ENCODE measurements at places on chromosomes 1 and 21.

DNA sequence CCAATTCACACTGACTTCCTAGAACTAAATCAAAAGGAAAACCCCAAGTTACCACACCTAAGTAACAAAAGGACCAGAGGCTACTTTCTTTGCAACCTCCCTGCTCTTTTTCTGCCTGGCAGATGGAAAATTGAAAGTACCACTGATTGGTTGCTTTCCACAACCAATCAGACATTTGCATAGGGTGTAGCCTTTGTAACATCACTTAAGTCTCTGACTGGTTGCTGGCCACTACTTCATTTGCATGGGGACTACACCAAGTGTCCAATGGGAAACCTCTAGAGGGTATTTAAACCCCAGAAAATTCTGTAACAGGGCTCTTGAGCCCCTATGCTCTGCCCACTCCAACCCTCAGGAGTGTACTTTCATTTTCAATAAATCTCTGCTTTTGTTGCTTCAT is 365.0 kb downstream of the LTN1 start:
- no peak for DNase-seq

GRCh38 chr21:46424621-46425020 is 34.1 kb upstream of the DIP2A start:
- no peak for DNase-seq

GRCh38 chr1:179318491-179318890 is 24.9 kb downstream of the SOAT1 start:
- no peak for DNase-seq

- peak; percentile 25 for DNase-seq
Measured at GRCh38 chr1:150366416-150367296, 2.7 kb downstream of the RPRD2 start.

All from GM23338 (cell line).